ENCODE measurements at places on chromosomes 2 and 18.

DNA sequence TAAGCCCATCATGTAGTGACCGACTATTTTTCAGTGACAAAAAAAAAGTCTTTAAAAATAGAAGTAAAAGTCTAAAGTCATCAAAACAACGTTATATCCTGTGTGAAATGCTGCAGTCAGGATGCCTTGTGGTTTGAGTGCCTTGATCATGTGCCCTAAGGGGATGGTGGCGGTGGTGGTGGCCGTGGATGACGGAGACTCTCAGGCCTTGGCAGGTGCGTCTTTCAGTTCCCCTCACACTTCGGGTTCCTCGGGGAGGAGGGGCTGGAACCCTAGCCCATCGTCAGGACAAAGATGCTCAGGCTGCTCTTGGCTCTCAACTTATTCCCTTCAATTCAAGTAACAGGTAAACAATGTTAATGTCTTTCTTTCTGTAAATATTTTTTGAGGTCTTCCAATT is at the start of gene CD28:
CD28 (plus strand) TSS at position 237 of the 400 bp plus-strand sequence; CDS start at position 295, 58 bp downstream.
- DNase-seq, result peak; percentile 91

- DNase-seq, result no peak
Observed at GRCh38 chr2:47373747-47374146, 29.2 kb upstream of the MSH2 start.

- no peak for DNase-seq
Observed at GRCh38 chr2:202135091-202135874, 62.2 kb downstream of the KIAA2012 start.

DNA sequence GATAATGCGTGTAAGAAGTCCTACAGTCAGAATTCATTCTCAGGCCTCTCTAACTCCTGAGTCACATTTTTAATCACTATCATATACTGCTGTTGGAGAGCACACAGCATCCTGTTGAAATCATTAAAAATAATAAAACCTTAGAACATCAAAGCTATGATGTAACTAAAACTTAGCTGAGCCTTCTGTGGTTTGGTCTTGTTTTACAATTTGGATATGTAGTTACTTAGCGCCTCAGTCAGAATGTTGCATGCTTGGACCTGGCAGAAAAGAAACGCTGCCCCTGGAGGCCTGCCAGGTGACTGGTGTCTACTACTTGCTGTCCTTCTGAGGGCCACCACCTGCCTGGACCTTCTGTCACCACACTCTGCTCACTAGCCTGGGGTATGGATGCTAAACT is 261.1 kb upstream of the RASGRP3 start:
- DNase-seq, result no peak

DNA sequence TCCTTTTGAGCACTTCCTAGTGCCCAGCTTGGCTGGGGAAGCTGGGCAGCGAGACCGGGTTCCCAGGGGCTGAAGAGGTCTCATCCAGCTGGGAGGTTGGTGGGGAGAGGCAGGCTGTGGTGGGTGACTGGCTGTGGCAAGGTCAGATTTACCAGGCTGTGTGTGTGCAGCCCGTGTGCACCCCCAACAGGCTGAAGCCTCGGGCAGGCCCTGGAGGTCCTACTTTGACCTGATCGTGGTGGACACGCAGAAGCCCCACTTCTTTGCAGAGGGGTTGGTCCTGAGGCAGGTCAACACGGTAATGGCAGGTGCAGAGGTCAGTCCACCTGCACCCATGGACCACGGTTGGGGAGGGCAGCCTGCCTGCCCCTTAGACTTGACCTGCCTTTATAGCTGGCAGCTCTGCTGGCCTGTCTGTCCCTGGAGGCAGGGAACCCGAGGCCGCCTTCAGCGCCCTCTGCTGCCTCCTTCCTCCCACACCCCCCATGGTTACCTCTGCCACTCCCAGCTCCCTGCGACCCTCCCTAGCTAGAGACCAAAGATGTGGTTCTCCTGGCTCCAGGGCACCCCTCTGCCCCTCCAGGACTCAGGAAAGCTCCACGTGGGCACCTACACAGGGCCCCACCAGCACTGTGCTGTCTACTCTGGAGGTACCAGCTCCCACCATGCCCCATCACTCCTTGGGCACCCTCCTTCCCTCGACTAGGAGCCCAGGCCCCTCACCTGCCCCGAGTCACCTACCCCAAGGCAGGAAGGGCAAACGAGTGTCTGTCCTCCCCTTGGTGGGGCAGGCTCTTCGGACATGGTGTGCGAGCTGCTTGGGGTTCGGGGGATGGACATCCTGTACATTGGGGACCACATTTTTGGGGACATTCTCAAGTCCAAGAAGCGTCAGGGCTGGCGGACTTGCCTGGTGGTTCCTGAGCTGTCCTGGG is 4.0 kb downstream of the NT5DC4 start:
- no peak for DNase-seq

- no peak for DNase-seq
Observed at GRCh38 chr2:237287872-237288271, 126.1 kb downstream of the COL6A3 start.

GRCh38 chr2:240127911-240128607 is 8.0 kb downstream of the COPS9 start:
- no peak for DNase-seq

- DNase-seq, result peak; percentile 26
Observed at GRCh38 chr18:2515908-2516625, 55.2 kb downstream of the METTL4 start.

DNA sequence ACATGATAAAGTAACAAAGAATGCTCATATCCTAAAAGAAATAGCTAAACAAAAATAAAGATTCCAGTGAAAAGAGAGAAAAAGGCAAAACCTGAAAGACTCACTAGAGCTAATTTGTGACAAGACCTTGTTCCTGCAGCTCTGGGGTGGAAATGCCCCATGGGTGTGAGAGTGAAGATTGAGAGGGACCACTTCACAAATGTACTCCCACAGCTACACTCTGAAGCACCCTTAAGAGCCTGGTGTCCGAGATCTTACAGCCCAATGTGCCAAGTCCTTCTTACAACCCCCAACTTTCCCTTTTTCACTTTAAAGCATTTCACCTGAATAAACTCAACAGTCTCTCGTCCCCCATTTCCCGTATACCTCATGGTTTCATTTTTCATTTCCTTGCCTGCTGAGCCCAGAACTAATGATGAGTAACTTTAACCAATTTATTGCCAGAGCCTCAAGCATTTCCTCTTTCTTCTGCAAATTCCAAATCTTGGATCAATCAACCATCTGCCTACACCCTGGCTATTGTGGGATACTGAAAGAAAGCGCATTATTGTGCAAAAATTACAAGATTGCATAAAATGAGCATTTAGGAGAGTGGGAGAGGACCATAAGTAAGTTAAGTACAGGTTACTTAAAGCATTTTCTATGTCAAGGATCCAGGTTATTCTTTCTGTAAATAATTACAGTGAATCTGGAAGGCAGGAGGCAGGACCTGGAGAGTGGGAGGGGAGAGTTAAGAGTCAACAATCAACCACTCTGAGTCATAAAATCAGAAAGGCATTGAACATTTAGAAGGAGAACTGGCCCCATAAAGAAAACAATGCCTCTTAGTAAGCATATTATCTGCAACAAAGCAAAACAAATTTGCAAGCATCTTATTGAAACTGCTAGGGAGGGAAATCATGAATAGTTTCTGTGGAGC is 804.4 kb upstream of the CELF4 start:
- DNase-seq, result no peak

DNA sequence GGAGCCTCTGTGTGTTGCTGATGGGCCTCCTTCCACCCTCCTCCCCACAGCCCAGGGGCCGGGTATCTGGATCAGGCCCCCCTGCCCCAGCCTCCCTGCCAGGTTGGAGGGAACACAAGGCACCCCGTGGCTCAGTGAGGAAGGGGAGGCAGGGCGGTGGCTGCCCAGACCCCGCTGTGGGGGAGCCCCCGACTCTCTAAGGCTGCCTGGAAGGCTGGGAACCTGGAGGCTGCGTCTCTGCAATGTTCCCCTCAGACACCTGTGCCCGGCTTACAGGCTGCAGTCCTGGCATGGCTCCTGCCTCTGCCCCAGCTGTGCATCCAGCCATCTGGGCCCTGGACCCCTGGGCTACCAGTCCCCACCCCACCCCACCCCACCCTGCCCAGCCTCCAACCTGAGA is 438 bp upstream of the MAB21L4 start:
- DNase-seq, result no peak

- no peak for DNase-seq
Observed at GRCh38 chr2:102266204-102266603, 45.2 kb upstream of the IL1RL1 start.

DNA sequence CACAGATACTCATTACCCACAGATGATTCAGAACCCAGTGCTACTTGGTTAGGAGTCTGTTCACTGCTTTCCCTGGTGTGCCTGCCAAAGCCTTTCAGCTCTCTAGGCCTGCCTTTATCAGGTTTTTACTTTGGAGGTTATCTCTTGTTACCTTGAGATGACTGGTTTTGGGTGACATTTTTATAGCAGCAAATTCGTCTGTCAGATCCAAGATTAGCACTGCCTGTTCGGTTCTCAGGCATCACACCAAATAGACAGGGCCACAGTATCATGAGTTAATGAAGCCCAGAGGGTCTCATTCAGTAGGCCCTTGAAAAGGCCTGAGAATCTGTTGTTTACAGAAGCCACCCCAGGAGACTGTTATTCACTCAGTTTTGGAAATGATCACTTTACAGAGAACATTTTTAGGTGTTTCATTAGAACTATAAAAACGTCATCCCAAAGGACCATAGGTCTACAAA is 121.2 kb downstream of the OSBPL6 start:
- no peak for DNase-seq

GRCh38 chr2:127084611-127085316 is 22.2 kb downstream of the BIN1 start:
- DNase-seq, result peak; percentile 75

- DNase-seq, result no peak
Observed at GRCh38 chr2:80363791-80364349, 59.3 kb upstream of the LRRTM1 start.

DNA sequence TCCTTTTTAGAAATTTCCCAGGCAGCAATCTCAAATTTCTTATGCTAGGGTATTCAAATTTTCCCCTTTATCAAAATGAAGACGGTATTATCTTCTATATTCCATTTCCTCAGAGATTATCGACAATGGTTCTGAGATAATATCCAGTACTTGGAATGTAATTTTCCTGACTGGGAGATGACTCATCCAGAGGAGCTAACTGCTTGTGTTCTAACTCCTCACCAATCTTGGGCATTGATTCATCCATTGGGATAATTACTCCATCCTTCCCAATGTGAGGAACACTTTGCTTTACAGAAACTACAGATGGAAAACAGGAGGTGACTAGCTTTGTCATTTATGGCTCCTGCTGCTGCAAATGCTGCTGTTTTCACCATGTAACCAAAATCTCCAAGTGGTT is 239.4 kb upstream of the LYPD1 start:
- no peak for DNase-seq

- no peak for DNase-seq
Observed at GRCh38 chr2:72142570-72143440, 4.9 kb downstream of the CYP26B1 start.

GRCh38 chr2:237700512-237701032 is 73.2 kb downstream of the LRRFIP1 start:
- peak; percentile 69 for DNase-seq

DNA sequence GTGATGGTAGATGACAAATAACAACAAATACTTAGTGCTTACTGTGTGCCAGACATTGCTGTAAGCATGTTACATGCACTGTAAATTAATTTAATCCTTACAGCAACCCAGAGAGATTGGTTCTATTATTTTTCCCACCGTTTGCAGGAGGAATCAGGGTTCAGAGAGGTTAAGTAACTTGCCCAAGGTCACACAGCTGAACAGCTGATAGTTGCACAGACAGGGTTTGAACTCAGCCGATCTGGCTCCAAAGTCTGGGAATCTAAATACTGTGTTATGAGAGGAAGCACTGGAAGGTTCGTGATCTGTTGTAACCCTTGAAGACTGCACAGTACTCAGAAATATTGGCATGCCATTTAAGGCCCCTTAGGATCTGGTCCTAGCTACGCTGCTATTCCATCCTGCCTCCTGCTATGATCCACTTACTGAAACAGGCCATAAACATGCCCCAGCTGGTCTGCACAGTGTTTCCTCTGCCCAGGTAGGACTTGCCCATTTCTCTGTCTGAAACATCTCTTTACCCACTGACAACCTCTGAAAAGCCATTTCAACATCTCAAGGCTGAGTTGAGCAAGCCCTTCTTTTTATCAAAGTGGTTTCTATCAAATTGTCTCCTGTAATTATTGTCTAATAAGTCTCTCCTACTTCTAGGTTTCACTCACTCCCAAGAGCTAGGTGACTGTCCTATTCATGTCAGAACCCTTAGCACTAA is 40.4 kb upstream of the MRPL33 start:
- DNase-seq, result no peak

GRCh38 chr2:8312861-8313830 is 368.7 kb upstream of the ID2 start:
- DNase-seq, result no peak

- DNase-seq, result no peak
Observed at GRCh38 chr2:52345082-52345481, 1313.2 kb upstream of the NRXN1 start.

- DNase-seq, result no peak
Observed at GRCh38 chr2:217915706-217916105, 87.1 kb downstream of the TNS1 start.

GRCh38 chr2:104793966-104794365 is 59.9 kb upstream of the POU3F3 start:
- DNase-seq, result no peak

GRCh38 chr2:99726691-99727090 is 236.9 kb upstream of the REV1 start:
- DNase-seq, result no peak

- DNase-seq, result no peak
Observed at GRCh38 chr18:49616618-49617328, 54.9 kb downstream of the LIPG start.

DNA sequence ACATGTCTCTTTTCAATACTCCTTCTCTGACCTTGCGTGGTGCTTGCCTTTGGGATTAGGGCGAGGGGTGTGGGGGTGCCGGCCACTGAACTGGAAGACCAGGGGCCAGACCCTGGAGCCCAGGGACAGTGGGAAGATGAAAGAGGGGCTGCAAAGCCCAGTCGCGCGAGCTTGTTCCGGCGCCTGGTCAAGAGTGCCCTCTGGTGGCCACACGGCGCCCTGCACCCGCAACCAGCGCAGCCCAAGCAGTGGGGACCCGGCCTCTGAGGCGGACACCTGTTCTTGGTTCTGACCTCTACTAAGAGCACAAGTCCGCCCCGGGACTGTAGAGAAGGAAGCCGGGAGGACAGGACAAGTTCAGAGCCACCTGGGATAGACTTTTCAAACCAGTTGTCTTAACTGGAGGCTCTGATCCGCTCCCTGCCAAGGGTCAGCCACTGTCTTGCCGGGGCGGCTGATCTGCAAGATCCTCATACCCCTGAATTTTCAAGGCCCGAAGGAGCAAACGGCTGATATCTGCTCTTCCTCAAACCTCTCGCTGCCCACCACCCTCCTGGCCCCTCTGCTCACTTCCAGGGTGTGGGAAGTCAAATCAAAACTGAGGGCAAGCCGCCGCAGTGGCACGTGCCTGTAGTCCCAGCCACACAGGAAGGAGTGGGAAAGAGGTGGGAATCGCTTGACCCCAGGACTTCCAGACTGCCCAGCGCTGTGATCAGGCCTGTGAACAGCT is 14.9 kb upstream of the MSH6 start:
- DNase-seq, result peak; percentile 63
